ENCODE measurements at places on chromosomes 13 and 19.

GRCh38 chr13:32409561-32410421, 18.1 kb downstream of the N4BP2L1 start:
- DNase-seq = no peak

DNA sequence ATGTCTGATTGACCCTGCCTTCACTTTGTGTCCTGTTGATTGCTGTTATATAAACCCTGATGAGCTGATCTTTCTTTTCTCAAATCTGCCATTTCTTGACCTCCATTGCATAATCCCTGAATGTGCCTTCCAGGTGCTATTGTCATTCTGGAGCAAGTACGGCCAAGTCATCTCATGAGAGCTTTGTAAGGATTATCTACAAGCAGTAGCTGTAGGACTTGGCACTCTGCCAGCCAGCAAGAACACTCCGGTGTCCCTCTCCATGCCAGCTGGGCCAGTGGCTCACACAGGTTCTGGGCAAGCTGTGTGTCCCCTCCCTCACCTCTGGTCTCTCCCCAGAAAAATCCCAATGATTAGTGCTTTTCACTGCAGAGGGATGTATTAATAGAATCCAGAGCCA, 348.1 kb downstream of the FOXO1 start:
- peak; percentile 43 for DNase-seq

GRCh38 chr19:54325194-54325621, 12.2 kb upstream of the LILRA5 start:
- no peak for DNase-seq

DNA sequence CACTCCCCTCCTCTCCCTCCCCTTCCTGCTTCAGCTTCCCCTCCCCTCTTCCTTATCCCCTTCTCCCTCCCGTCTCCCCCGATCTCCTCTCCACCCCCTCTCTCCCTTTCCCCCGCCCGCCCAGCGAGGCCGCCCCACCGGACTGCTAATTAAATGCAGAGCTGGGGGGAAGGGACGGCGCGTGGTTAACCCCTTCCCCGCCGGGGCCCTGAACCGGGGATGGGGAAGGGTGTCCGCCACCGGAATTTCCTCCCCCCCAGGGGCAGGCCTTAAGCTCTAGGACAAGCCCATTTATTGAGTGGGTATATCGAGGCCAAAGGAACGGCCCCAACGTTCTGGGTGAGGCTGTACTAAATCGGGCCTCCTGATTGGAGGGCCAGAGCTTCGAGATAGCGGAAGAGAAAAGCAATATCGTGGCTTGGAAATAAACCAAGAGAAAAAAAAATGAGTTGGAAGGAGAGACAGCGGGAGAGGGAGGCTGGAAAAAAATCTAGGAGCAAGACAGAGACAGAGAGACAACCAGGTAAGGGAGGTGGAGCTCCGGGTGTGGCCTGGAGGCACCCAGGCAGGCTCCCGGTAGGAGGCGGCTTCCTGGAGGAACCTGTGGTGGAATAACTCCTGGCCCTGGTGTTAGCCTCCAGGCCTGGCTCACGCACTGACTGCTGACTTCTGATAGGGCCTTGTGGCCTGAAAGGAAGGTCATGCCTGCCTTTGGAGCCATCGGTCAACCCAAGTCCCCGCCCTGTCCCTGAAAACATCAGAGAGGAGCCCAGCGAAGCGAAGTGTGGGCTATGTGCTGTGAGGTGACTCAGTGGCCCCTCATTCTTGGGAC, 11.6 kb upstream of the JUND start:
- DNase-seq = no peak

- DNase-seq = no peak
Measured at GRCh38 chr13:31124204-31124603, 37.5 kb downstream of the HSPH1 start.

DNA sequence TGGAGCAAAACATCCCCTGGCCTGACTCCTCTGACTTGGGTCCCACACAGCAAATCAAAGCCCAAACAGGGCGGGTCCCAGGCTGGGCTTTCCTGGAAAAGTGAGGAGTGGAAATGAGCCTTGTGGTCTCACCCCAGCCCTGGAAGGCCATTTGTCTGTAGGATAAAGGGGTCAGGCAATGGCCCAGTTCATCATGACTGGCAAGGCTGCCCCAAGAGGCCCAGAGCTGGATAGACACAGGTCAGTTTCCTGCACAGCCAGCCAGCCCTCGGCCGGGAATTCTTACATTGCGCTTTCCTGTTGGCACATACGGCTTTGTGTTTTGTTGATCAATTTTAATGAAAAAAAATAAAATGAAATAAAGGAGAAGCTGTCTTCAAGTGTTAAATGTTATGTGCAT, 174.3 kb downstream of the TSHZ3 start:
- DNase-seq = no peak

- no peak for DNase-seq
Measured at GRCh38 chr13:48727241-48728011, 73.7 kb downstream of the CYSLTR2 start.

DNA sequence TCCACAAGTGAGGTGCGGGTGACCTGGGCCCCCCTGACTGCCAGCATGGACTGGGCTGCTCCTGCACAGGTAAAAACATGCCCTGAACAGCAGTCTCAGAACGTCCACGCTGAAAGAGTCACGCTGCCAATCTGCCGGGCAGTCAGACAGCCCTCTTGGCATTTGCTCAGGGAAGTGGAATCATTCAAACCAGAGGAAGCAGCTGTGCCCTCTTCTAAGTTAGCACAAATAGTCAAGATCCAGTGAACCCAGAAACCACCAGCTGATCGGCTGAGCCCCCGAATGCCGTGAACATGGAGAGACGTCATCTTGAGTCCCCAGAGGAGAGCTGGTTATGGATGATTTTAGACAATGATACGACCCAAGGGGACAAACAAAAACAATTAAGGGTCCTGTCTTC, 34.4 kb downstream of the KLF2 start:
- no peak for DNase-seq

DNA sequence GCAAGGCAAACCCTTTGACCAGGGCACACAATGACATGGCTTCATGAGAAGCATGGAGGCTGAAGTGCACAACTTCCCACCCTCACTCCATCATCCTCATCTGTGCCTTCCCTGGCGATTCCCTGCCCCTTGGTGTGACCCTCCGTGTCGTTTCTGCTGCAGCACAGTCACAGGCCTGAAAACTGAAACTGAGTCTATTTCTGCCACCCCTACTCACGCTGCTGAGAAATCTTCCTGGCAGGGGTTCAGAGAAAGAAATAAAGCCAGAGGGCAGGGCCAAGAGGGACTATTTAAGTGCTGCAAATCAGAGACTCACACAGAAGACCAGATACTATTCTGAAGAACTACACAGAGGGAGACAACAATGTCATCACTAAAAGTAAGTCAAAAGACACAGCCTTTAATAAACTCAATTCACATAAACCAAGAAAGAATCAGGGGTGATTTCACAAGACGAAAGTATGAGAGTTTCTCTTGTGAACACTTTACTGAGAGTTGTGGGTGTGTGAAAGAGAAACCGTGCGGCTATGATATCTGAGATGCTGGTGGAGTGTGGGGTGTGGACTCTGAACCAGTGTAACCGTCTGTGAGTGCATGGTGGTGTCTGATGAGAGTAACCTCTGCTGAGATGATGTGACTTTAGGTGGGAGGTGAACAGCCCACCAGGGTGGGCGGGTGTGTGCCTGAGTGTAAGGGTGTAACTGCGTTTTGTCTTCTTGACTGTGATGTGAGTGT, 23.5 kb downstream of the LGALS16 start:
- DNase-seq = no peak

GRCh38 chr19:1782521-1782920, 29.2 kb downstream of the ONECUT3 start:
- DNase-seq = no peak

GRCh38 chr13:110413016-110413675, 106.1 kb downstream of the COL4A2 start:
- DNase-seq = no peak
